ENCODE measurements at places on chromosomes 1 and 21.
A peak's percentile ranks its signal among the peaks of the same experiment; 100 is the strongest.

- DNase-seq = no peak
Observed at GRCh38 chr1:217275655-217276398, 355.1 kb downstream of the GPATCH2 start.

GRCh38 chr1:62621907-62622306 lies 24.6 kb downstream of the ANGPTL3 start:
- DNase-seq = peak; percentile 91

DNA sequence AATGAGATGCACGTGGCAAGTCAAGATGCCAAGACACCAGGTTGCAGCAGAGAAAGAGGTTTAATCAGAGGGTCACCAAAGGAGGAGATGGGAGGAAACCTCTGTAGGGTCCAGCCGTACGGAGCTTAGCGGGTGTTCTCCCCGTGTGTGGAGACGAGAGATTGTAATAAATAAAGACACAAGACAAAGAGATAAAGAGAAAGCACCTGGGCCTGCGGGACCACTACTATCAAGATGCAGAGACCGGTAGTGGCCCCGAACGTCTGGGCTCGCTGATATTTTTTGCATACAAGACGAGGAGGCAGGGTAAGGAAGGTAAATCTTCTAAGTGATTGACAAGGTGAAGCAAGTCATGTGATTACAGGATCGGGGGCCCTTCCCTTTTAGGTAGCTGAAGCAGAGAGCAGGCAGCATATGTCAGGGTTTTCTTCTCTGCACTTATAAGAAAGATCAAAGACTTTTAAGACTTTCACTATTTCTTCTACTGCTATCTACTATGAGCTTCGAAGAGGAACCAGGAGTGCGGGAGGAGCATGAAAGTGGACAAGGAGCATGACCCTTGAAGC lies 41.2 kb upstream of the TDRD10 start:
- DNase-seq = no peak

DNA sequence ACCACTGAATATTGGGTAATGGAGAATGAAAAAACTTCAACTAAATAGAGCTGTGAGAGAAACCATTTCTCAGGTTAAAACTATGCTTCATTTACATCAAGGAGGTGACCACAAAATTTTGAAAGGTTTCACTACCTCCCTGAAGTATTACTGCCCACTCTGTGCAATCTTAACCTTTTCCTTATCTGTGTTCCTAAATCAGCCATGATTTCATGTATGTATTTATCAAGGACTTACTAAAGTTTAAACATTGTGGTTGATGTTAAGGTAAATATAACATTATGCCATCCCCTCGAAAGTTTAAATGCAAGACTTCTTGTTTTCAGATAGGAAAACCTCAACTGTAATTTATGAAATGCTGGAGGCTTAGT lies 84.4 kb downstream of the CLEC20A start:
- DNase-seq = no peak

- DNase-seq = no peak
Observed at GRCh38 chr1:118993700-118994026, 5.5 kb upstream of the TBX15 start.

DNA sequence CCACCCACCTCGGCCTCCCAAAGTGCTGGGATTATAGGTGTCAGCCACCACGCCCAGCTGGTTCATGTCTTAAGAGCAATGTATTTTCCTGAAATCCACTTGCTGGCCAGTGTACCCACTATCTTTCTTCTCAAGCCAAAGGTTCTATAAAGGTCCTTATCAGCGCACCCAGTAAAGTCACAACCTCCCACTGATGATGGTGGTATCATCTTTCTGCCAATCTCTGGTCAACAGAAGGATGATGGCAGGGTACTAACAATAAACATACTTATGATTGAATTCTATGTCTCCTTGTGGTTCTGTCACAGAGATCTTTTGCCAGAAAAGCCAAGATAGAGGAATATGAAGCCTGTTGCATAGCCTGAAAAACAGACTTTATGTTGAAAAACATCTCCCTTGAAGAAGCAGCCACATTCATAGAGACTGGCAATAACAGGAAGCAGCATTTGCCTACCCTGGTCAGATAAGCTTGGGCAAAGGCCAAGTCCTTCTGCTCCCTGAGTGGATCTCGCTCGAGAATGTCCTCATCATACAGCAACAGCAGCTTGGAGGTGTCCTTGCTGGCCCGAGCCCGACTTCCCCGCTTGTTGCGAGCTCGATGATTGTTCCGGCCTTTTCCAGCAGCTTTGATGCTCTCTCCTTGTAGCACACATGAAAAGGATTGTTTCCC lies 73.0 kb downstream of the DAP3 start:
- DNase-seq = no peak

- no peak for DNase-seq
Observed at GRCh38 chr1:32413507-32414185, 19.4 kb upstream of the BSDC1 start.

- DNase-seq = no peak
Observed at GRCh38 chr1:111990026-111990877, 784 bp upstream of the KCND3 start.

DNA sequence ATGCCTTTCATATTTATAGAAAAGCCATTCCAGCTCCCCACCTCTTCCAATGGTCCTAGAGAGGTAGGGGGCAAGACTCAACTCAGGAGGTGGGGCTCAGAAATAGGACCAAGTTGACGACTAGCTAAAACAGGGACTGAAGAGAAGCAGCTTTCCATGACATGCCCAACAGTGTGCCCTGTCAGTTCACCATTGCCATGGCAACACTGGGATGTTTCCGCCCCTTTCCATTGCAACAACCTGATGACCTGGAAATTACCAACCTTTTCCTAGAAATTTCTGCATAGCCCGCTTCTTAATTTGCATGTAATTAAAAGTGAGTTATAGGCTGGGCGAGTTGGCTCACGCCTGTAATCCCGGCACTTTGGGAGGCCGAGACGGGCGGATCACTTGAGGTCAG lies 22.4 kb upstream of the INTS3 start:
- no peak for DNase-seq

- DNase-seq = no peak
Observed at GRCh38 chr1:161096015-161096414, 2.1 kb upstream of the KLHDC9 start.

All from Panc1 (cell line).